Activated CD8-positive, alpha-beta memory T cell treated with anti-CD3 and anti-CD28 coated beads, Interleukin-2, amount 50 U/mL, for 4 hours (primary cell): ENCODE measurements at places on chromosomes 1 and 21.

- DNase-seq, result no peak
Measured at GRCh38 chr21:41066086-41066938, 101.6 kb upstream of the BACE2 start.

- DNase-seq, result no peak
Measured at GRCh38 chr1:26949926-26950319, 10.3 kb downstream of the KDF1 start.

- peak; percentile 83 for DNase-seq
Measured at GRCh38 chr1:44213222-44214112, at the start of gene DMAP1. Gene DMAP1, plus strand, starts transcription at chr1:44213471. Its CDS starts 283 bp downstream, at chr1:44213754.

DNA sequence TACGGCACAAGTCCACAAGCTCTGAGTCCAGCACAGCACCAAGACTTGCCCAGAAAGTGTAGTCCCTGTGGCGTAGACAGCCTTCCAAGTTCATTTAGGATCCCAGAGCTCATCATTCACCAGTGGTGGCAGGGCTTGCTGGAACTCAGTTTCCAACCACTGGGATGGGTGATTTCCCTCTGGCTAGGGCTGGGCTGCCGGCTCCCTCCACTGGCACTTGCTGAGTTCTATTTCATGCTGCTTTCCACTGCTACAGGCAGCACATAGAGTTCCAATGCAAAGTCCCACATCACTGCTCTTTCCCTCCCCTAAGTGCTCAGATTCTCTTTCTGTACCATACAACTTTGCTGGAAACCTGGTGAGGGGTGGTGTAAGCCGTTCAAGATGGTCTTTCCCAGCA lies 510.3 kb upstream of the TMPRSS15 start:
- DNase-seq, result no peak

DNA sequence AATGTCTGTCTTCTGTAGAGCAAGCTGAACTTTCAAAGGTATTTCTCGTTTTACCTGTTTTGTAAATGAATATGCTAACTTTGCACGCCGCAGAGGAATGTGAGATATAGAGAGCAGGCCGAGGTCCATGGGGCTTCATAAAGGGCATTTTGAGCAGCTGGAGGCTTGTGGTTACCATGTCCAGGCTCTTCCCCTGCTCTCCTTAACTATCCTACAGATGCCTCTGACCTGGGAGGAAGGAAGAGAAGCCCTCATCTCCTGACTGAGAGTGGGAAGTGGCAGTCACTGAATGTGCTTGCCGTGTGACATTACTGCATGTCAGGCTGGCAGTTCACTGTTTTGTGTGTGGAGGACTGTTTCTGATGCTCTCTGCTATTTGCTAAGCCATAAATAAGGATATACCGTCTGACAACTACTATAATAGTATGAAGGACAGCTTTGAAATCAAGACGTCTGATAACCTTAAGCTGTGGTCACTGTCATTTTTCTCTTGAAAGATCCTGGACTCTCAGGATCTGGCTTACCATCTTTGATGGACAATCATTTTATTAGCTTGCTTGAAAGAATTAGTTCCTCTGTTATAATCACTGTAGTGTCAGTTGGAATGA lies 92.2 kb downstream of the DYRK1A start:
- no peak for DNase-seq
